SW 1271 (cell line): ENCODE measurements at places on chromosomes 12 and 14.

GRCh38 chr14:22252686-22253085, 336.3 kb downstream of the DAD1 start:
- DNase-seq, result no peak

DNA sequence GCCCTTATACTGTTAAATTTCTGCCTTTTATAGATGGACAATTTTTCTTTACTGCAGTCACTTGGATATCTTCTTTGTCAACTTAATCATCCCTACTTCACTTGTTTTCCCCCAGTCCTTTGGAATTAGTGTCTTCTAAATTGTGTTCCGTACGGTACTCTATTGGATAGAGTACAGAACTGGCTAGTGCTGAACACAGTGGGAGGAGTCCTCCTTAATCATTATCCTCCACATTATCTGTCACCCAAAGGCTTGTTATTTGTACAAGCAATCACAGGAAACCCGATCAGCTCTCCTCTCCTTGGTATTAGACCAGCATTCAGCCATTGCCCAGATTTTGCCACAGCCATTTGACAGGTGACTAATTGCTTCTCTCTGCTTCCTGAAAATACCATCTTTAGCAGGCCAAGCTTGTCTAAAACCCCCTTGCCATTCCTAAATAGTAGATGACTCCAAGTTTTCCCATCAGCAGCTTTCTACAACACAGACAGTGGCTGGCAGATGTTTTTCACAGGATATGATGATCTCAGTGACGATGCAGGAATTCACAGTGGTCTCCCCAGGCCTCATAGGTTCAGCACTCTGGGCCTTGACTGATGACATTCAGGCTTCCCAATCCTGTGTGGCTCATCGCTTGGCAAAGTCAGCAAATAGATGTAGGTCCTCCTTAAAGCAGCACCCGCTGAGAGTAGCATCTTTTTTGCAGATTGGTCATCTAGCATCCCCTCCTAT, 216.0 kb upstream of the RGS6 start:
- no peak for DNase-seq

DNA sequence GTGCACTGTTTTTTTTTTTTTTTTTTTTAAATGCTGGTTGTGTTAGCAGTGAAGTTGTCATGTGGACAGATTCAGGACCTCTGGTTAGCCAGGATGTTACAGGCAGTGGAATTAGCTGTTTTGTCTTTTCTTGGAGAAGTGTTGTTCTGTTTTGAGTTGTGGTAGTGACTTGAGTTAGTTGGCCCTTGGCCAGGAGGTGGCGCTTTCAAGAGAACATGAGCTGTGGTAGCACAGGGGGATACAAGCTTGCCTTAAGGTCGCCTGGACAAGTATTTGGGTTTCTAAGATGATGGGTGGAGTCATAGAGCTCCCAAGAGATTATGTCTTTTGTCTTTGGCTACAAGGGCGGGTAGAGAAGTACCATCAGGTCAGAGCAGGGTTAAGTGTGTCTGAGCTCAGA, 33.3 kb upstream of the CCDC198 start:
- DNase-seq, result no peak

DNA sequence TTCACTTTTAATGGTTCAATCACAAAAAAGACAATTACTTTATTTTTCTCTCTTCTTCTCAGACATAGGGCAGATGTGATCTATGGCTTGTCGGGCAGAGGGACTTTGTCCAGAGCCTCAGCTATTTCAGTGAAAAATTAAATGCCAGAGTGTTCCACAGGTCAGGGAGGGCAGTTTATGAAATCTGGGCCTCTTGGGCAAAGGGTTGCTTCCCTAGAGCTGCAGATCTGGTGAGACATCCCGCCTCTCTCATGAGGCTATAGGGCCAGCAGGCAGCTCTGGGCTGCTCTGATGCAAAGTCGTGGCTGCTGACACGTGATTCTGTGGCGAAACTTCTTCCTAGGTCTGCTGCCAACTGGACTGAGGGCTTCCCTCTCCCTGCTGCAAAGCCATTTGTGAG, 6.0 kb downstream of the CLMN start:
- DNase-seq, result no peak

GRCh38 chr12:107017042-107017441, 30.1 kb upstream of the MTERF2 start:
- DNase-seq, result no peak

DNA sequence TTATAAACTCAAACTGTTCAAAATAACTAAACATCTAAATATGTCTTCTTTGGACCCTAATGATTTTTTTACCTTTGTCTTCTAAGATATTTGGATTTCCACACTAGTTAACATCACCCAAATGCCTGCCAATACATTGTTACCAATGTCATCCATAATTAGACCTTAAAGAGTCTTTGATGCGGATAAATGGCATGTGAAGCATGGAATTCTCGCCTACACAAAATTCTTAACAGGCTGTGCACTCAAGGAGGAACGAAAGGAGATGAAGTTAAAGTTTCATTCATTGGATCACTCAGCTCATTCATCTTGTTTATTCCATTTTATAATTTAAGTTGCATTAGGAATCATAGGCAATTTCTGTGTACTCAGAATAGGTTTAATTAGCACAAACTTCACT, 219.7 kb downstream of the ACSS3 start:
- DNase-seq, result no peak

DNA sequence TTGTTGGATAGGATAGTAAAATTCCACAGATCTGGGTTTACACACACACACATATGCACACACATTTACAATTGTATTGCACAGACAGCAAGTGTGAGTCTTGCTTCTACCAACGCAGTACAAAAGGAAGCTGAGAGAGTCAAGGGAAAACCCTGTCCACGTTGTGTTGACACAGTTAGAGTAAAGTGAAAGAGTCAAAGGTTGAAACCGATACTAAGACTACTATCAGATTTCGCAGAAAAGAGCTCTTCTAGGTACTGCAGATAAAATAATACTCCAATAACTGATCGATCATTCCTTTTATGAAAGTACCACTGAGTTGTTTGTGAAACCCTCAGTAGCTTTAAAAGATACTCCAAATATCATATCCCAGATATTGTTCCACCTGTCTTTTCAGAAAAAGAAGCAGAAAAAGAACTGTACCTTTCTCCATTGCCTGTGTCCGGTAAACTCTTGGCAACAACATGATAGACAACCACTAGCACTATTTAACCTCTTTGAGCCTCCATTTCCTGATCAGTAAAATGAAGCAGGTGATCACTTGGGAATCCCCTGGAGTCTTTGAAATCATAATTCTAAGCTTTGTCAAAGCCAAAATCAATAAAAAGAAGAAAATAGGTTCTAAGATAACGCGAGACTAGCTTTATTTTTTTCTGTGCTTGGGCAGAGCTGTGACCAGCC, 224.6 kb upstream of the FOXN3 start:
- DNase-seq, result no peak

DNA sequence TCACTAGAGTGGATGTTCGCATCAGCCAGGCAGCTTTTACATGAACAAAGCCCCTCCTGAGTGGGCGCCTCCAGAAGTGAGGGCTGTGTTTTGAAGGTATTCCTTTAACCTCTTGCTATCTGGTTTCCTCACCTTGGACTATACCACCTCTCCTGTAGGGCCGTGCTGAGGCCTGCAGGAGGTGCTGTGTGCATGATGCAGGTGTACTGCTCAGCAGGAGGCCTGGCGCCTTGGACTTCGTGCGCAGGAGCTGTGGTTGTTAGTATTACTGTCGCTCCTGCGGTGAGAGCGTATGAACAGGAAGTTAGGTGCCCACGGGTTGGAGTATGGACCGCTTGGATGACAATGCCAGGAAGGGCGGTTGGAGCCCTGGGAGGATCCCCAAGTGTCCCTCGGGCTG, 130.7 kb downstream of the TSPAN9 start:
- DNase-seq, result no peak

DNA sequence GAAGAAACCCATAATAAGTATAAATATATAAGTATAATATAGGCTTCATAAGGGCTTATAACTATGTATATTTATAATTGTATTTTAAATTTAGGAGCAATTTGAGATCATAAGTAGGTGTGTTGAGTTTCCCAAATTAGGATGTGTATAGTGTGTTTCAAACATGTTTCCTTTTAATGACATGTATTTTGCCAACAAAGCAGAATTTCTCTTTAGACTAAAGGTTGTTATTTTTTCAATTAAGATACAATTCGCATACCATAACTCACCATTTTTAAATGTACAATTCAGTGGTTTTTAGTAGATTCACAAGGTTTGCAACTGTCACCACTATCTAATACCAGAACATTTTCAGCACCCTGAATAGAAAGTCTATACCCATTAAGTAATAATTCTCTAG, 7.7 kb upstream of the ARL1 start:
- no peak for DNase-seq

- DNase-seq, result no peak
Measured at GRCh38 chr14:101873991-101874390, 90.4 kb upstream of the DYNC1H1 start.

DNA sequence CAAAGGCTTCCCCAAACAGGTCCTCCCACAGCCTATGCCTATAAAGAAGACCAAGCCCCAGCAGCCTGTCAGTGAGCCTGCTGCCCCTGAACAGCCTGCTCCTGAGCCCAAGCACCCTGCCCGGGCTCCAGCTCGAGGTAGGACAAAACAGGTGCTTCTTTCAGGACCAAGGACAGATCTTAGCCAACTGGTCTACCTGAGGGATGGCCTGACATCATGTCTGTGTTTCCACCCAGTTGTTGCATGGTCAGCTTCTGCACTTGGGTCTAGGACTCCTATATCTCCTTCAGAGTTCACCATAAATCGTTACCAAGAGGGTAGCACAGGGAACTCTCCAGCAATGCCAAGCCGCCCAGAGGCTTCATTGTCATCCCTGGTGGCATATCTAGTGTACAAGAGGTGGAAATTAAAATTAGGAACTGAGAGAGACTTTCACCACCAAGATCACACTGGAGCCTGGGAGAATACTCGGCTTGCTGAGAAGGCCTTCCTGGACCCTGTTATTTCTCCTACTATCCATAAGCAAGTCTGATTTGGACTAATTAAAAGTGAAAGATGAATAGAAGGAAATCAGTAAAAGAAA, 38.2 kb upstream of the OAS1 start:
- no peak for DNase-seq

DNA sequence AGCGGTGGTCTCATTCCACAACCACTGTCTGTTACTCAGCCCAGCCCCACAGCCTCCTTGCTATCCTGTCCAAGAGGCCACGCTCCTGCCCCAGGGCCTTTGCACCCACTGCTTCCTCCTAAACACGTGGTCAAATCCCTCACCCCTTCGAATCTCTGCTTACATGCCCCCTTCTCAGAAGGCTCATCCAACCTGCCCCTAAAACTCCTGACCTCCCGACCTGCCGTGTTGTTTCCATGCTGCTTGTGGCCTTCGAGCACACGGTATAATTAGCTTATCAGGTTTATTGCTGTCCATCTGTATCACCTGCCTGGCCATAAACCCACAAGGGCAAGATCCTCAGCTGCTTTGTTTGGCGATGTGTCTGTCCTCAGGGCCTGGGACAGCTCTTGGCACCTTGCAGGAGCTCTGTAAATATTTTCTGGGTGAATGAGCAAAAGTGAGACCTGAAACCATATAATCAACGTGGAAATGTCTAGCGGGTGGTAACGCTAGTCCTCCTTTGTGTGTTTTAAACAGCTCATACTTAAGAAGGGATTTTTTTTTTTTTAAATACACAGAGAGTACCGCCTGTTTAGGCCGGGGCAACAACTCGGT, 36.0 kb downstream of the SCARB1 start:
- DNase-seq, result no peak

- DNase-seq, result no peak
Measured at GRCh38 chr12:117207675-117208074, 17.4 kb upstream of the FBXO21 start.

- no peak for DNase-seq
Measured at GRCh38 chr14:102503641-102504327, 5.8 kb downstream of the ANKRD9 start.

- no peak for DNase-seq
Measured at GRCh38 chr14:106129274-106129673, 602.9 kb downstream of the TMEM121 start.

- no peak for DNase-seq
Measured at GRCh38 chr14:61126603-61127498, 145.8 kb downstream of the SLC38A6 start.

GRCh38 chr14:35533357-35534207, at the start of gene INSM2:
INSM2 (plus strand) TSS chr14:35534164; CDS start chr14:35534253, 89 bp downstream.
- DNase-seq, result peak; percentile 60

DNA sequence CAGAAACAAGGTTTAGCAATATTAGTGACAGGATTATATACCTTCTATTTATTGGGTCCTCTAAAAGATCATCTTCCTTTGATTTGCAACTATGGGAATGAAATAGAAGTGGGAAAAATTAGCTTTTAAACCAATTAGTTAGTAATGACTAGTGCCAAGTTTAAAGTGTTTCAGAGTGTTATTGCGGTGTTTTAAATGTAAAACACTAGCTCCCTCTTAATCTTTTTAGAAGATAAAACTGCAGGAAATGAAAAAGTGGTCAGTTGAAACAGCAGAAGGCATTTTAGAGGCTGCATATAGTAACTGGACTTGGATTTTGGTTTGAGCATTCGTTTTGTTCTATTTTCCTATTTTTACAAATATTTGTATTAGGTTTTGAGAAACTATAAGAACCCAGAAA, 286.2 kb downstream of the RAD51B start:
- DNase-seq, result no peak

DNA sequence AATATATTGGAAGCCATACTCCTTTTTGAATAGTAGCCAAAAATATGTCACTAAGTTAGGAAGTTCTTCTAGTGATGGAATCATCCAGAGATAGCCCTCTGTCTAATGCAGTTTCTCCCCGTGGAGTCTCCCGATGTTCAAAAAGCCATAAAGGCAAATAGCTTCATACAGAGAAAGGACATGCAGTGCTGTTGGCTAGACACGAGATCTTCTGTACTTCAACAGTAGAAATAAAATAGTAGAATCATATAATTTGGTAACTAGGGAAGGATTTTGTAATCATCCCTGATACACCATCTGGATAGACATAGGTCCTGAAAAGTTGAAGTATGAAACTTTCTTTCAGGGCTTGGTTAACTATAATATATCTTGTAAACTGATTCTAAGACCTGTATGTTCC, 27.6 kb downstream of the LRFN5 start:
- no peak for DNase-seq

- no peak for DNase-seq
Measured at GRCh38 chr12:109308534-109309380, at the start of gene FOXN4. FOXN4 (minus strand) TSS chr12:109309284; CDS start chr12:109308321, 963 bp downstream.

DNA sequence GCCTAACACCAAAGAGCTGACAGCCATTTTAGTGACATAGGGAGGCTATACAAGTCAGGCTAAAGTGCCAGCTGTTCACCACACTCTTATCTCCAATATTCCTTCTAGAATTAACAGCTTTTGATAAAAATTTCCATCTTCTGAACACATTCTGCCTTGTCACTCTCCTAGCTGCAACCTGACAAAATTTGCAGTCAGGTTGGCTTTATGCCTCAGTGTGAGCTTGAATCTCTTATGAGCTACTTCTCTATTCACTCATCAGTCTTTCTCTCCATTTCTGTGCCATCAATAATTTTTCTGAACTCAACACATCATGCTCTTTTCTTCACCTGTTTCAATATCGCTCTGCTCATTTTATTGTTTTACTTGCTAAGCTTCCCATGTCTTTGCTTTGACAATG, 50.2 kb downstream of the TMTC1 start:
- DNase-seq, result no peak

GRCh38 chr12:127178052-127178451, 1088.9 kb upstream of the TMEM132C start:
- no peak for DNase-seq
